ENCODE measurements at places on chromosomes 12 and 14.

DNA sequence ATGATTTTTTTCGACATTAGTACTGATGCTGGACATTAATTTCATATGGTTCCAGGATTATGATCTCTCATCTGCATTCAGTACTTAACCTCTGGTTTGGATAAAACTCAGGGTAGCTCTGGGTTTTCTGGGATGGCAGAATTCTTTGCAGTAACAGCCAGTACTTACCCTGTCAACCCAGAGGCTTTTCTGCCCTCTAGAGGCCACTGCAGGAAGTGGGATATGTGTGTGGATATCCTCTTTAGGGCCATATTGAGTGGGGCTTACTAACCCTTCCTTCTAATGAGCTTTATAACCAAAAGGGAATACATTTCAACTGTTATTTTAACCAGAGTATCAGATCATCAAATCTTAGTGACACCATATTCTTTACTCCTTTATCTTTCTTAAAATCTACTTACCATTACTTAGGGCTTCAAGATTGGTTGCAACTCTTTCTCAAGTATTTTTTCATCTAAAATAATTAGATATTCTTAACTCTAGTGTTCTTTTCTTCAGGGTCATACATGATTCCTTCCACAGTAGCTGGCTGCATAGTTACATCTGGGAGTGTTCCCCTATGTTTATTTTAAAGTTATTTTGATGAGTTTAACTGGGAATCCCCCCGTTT, 488.0 kb upstream of the STXBP6 start:
- DNase-seq: no peak

- DNase-seq: no peak
Observed at GRCh38 chr14:51176839-51177238, 63.2 kb upstream of the TMX1 start.

- DNase-seq: no peak
Observed at GRCh38 chr12:49518914-49519573, 19.8 kb upstream of the KCNH3 start.

DNA sequence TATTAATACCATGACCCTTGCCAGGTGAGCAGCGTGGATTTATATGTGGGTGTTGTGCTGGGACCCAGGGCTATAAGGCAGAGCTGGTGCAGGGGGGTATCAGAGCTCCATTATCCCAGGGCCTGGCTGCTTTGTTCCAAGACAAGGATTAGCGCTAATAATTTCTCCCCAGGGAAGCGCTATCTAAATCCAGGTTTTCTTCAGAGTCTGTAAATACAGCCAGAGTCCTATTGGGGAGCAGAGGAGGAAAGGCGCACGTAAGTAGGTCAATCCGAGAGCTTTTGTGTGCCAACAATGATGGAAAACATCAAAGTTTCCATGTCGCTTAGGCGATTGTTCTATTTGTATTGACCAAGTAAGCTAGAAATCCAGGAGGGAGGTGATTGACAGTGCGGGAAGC, 1009.7 kb downstream of the VRK1 start:
- no peak for DNase-seq

GRCh38 chr14:100080206-100080605, 15.0 kb downstream of the EVL start:
- DNase-seq: no peak

- no peak for DNase-seq
Observed at GRCh38 chr12:93740751-93741150, 63.6 kb downstream of the CRADD start.

DNA sequence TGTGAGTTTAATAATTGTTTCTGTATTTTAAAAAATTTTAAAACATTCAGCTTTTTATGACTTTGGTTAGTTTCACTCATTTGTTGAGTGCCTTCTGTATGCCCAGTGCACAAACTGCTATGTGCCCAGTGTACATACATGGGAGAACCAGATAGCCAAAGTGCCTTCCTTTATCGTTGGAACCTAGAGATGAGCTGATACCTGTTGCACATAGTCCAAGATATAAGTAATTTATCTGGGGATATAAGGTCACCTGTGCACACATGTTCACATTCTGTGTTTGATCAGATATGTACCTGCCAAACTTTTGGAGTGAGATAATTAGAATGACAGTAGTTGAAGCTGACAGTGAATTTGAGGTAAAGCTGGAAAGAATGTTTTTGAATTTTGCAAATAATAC, 37.9 kb downstream of the RAB21 start:
- DNase-seq: no peak
